ENCODE measurements at places on chromosomes 5 and 9.

DNA sequence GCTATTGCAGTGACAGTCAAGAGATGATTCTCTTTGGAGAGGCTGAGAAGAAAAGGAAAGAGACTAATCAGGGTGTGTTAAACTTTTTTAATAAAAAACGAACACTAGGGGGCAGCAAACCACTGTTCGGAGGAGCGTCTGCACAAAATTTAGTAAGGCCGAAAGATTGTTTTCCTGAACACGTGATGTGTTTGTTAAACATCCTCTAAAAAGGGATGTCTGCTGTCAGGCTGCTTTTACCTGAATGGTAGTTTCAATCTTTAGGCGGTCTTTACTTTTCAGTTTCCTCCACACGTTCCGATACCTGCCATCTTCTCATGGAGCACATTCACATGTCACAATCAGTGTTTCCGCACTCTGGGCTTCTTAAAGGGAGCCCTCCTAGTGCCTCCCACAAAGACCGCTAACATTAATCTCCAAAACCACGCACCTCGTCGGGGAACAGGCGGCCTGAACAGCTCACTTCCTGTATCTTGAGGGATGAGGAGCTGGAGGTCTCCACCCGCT lies 125.2 kb downstream of the GPBP1 start:
- peak; percentile 45 for DNase-seq

DNA sequence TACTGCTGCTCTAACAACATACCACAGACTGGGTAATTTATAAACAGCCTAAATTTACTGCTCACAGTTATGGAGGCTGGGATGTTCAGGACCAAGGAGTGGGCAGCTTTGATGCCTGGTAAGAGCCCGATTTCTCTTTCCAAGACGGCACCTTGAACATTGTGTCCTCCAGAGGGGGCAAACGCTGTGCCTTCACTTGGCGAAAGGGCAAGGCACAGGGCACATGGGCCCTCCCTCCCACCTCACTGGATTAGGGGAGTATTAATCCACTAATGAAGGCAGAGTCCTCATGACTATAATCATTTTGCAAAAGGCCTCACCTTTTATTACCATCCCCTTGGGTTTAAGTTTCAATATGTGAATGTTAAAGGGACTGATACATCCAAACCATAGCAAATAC lies 397.7 kb downstream of the TMEM38B start:
- DNase-seq = no peak

- DNase-seq = peak; percentile 63
Observed at GRCh38 chr9:97386733-97387503, 25.0 kb upstream of the TDRD7 start.

- no peak for DNase-seq
Observed at GRCh38 chr5:94545870-94546625, 72.4 kb downstream of the KIAA0825 start.
